Epithelial cell of esophagus (primary cell): ENCODE measurements at places on chromosomes 12 and 14.

GRCh38 chr14:22387776-22388241 lies 201.2 kb downstream of the DAD1 start:
- DNase-seq = no peak

DNA sequence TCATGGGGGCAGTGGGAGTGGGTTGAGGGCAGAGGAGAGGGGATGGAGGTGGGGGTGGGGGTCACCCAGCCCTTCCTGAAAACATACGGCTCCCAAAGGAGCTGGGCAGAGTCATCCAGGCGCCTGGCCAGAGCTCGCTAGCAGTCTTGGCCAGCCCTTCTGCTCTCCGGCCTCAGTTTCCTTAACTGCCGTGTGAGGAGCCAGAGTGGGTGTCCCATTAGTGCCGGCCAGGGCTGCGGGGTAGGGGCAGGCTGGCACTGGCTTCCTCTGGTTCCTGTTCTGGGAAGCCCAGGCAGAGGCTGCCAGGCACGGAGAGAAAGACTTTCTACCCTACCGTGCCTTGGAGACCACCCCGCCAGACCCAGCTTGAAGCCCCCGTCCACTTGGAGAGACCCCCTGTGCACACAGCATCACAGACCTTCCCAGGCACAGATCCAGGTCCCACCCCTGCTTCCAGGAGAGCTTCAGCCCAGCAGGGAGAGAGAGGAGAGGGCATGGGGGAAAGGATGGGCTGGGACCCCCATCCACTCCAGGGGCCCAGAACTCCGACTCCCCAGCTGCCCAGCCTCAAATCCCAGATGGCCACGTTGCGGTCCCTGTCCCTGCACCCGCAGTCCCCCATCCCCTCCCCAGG lies 93.3 kb downstream of the RFLNA start:
- DNase-seq = no peak

- no peak for DNase-seq
Measured at GRCh38 chr12:122785503-122785902, 11.1 kb downstream of the CCDC62 start.

DNA sequence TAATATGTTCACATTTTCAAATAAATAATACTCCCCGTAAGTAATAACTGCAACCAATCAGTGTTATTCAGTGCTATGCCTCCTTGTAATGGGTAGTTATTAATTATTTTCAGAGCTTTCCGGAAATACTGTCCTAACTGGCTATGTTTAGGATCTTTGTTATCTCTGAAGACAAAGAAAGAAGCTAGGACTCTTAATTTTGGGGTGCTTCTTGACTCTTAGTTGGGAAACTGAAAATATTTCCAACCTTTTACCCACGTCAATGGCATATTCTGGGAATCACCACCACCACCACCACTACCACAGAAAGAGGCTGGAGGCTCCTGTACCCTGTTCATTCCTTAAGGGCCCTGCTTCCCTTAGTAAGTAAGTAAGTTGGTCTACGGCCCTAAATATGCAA lies 39.1 kb downstream of the RAD52 start:
- no peak for DNase-seq

DNA sequence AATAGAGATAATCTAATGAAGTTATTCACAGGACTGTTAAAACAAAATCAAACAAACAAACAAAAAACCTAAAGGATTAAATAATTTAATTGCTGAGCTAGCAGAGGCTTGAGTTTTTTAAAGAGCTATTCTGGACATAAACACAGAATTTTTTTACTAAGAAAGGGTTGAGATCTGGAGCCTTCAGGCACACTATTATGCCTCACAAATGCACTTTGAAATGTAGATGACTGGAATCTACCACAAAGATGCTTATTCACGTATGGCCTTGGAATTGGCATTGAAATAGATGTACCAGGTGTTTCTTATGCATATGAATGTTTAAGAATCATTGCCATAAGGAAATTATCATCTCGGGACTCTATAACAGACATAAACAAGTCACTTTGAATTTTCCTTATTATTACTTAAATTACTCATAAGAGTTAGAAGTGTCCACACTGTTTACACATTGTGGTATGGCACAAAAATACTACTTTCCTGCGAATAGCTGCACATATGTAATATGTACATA lies 21.6 kb downstream of the PUS7L start:
- no peak for DNase-seq

GRCh38 chr12:97321621-97322020 lies 141.0 kb upstream of the RMST start:
- DNase-seq = no peak

DNA sequence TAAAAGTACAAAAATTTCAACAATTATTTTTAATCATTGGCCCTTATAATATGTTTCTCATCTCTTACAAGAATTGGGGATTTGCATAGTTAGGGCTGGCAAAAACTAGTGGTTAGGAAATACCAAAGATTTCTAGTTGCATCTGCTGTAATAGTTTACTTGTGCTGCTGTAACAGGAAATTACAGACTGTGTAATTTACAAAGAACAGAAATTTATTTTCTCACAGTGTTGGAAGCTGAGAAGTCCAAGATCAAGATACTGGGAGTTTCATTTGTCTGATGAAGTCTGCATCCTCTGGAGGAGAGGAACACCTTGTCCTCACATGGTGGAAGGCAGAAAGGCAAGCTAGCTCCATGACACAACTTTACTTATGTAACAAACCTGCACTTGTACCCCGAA lies 157.0 kb downstream of the FLRT2 start:
- no peak for DNase-seq

- no peak for DNase-seq
Measured at GRCh38 chr12:98058213-98058612, 457.2 kb upstream of the TMPO start.

- DNase-seq = peak; percentile 90
Measured at GRCh38 chr12:116358893-116359761, 81.6 kb upstream of the MED13L start.

DNA sequence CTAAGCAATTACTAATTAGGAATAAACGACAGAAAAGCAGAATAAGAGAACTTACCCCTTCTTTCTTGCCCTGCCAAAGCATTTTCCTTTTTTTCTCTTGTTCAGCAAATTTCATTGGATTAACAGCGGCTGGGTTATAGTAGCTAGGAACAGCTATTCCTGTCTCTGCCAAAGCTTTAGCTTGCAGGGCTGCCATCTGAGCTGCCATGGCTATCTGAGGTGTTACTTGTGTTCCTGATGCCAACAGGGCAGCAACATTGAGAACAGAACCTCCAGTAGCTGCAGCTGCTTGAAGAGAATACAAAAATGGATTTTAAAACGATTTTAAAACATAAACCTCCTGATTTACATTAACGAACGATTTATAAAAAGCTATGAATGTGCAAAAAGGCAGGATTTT lies 7.4 kb upstream of the ZCCHC8 start:
- DNase-seq = no peak

DNA sequence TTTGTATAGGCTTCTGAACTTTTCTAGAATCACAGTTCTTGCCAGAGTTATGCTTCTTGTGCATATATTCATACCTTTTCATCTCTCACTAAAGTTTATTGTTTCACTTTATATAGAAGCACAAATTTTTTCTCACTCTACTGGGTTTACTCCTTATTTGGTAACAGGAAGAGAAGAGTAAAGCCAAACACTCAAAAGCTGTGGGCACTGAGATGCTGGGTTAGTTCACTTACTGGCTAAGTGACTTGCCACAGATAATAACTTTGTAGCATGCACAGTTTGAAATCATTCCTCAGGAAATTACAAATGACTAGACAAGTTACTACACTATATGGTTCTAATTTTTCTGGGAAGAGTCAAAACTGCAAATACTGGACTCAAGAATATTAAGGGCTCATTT lies 7.8 kb downstream of the HIGD1C start:
- DNase-seq = no peak

DNA sequence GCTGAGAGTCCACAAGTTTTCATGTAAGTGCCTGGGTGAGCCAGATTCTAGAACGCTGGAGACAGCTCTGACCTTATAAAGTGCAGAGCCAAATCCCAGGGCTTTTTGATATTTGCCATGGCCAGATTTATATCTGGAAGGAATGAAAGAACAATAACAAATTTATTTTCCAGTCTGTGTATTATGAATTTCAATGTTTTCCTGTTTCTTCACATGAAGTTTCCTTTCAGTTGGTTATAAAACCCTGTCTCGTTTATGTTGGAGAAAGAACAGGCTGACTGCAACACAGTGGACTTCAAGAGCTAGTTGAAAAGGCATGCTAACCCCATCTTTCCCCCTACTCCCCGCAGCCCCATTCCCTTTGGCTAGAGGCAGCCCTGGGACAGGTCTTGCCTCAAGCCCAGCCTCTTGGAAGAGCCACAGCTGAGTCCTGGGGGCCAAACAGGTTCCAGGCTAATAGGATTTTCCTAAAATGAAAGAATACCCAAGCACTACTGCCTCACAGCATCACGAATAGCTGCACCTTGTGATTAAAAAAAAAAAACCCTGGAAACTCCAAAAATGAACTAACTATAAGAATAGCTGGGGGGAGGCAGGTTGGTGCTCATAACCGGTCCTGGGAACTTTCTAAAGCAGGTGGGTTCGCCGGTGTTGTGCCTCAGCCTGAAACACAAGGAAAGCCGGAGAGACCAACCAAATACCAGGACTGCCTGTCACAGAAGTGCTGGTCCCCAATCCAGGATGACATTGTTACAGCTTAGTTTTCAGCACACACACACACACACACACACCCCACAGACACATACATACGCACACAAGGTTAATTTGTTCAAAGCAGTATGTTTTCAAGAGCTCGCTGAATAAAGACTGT lies 1.5 kb downstream of the FBLN5 start:
- no peak for DNase-seq

GRCh38 chr14:77508249-77508648 lies 9.6 kb upstream of the ISM2 start:
- peak; percentile 90 for DNase-seq

GRCh38 chr12:89657739-89658138 lies 50.9 kb downstream of the ATP2B1 start:
- no peak for DNase-seq

GRCh38 chr12:7916936-7917335 lies 19.1 kb downstream of the SLC2A3 start:
- no peak for DNase-seq

- peak; percentile 70 for DNase-seq
Measured at GRCh38 chr12:52208424-52209165, 16.8 kb upstream of the KRT80 start.

DNA sequence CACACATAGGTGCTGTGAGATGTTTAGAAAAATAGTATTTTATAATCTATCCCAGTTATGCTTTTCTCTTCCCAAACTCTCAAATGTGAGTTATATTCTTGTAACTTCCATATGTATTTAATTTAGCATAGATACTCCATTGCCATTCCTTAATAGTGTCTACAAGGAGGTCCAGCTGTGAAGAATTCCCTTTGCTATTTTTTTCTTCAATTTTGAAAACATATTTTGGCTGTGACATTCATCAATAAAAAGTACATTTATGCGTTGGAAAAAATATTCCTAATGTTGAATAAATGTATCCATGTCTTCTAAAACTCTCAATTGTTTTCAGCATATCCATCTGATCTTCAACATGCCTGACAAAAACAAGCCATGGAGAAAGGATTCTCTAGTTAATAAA lies 1402.0 kb upstream of the SEL1L start:
- DNase-seq = no peak

DNA sequence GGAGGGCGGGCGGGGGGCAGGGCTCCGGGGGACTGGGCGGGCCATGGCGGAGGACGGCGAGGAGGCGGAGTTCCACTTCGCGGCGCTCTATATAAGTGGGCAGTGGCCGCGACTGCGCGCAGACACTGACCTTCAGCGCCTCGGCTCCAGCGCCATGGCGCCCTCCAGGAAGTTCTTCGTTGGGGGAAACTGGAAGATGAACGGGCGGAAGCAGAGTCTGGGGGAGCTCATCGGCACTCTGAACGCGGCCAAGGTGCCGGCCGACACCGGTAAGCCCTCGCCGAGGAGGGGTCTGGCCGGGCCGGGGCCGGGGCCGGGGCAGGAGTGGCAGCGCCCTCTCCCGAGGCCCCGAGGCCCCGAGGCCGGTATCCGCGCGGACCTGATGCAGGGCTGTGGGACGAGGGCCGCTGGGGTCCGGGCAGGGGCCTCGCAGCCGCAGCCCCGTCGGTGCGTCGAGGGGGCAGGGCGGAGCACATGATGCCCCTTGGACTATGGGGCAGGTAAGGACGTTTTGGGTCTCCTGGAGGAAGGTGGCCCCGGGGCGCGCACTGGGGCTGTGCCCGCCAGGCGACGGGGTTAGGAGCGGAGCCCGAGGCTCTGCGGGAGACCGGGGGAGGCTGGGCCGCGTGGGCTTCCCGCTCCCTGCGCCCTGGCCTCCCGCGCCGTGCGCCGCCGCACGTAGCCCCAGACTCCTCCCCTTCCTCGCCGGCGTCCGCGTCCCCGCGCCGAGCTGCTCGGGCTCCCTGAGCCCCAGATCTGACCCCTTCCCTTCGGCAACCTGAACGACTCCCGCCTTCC lies at the start of gene TPI1:
Gene TPI1 (plus strand): TSS at position 119 of the 798 bp plus-strand sequence. CDS start 36 bp downstream, at position 155.
- DNase-seq = peak; percentile 81

- DNase-seq = peak; percentile 75
Measured at GRCh38 chr14:61566537-61567225, 128.6 kb upstream of the HIF1A start.

GRCh38 chr12:22283508-22283907 lies 51.0 kb downstream of the ST8SIA1 start:
- no peak for DNase-seq

GRCh38 chr12:124437617-124438436 lies 129.6 kb downstream of the NCOR2 start:
- no peak for DNase-seq

DNA sequence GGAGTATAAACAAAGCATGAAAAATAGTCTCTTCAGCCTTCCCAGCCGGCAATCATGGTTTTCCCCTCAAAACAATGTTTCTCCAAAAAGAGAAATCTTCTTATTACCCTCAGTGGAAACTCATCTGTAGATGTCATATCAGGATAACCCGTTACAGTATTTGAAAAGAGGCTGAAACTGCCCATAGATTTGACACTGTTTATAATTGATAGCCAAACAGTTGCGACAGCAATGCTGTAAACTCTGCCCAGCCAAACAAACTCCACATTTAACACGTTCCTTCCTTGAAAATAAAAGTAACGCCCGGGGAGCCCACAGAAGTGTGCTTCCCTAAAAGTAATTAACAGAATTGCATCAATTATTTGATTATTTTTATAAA lies 201.3 kb upstream of the FOXN3 start:
- peak; percentile 27 for DNase-seq

DNA sequence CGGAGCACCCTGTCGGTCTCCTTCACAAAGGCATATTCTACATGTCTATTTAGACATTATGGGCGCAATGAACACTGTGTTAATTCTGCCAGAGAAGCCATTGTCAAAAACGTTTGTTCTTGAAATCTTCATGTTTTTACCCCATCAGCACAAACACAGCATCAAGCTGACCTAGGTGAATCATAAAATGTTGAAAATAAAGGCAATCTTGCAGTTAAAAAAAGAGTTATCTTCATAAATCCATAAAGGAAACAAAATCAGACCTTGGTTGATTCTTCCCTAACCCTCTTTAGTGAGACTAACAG lies 154.9 kb downstream of the DIO2 start:
- DNase-seq = no peak
